ENCODE measurements at places on chromosomes 11 and 22. TPM values are rescaled to one million over a fixed set of nuclear protein-coding genes. Genes with fewer than 3 reads are reported as not detected.

THYN1 gene
- total RNA-seq: 39.5 TPM

TRIM49 gene
- not detected for total RNA-seq

- no peak for DNase-seq
Observed at GRCh38 chr11:73152086-73152853, 10.2 kb upstream of the FCHSD2 start.

DNA sequence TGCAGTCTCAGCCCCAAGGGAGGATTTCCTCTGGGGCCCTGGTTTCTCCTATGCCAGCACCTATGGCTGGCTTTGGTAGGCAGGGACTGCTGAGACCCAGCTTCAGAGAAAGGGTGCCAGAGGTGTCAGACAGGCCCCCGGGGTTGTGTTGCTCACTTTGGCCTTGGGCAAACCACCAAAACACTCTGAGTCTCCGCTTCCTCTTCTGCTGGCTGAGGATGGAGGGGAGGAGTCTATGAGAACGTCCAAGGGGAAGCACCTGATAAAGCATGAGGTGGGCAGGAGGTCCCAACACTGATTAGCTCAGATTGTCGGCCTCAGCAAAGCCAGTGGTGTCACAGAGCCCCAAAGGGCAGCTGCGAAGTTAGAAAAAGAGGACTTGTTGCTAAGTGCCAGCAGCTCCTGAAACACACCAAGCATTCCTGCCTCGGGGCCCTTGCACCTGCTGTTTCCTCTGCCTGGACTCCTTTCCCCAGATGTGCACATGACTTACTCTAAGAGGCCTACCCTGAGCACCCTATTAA is 10.5 kb downstream of the SMTNL1 start:
- no peak for DNase-seq

All from left ventricle myocardium superior (tissue), 1 donor.